Fibroblast of lung (primary cell): ENCODE measurements at places on chromosomes 4 and X. TPM values are rescaled to one million over a fixed set of nuclear protein-coding genes. Genes with fewer than 3 reads are reported as not detected.

SPANXN3 gene
- total RNA-seq, result not detected in 2 replicates

DRP2 gene
- total RNA-seq, result under 0.01 and 0.50 TPM in 2 replicates

CXorf65 gene
- total RNA-seq, result not detected in 2 replicates

LYAR gene
- 11.1 and 11.8 TPM in 2 replicates for total RNA-seq

PTTG2 gene
- not detected in 2 replicates for total RNA-seq

TRMT10A gene
- 6.7 and 11.1 TPM in 2 replicates for total RNA-seq

FAT4 gene
- 9.0 and 17.8 TPM in 2 replicates for total RNA-seq

CD38 gene
- under 0.01 TPM in 1 of 2 replicates, not detected in the other for total RNA-seq

MTMR8 gene
- total RNA-seq, result 0.66 and 1.0 TPM in 2 replicates

POF1B gene
- total RNA-seq, result not detected in 2 replicates

MAPK10 gene
- total RNA-seq, result 8.0 and 20.0 TPM in 2 replicates

NMU gene
- not detected in 2 replicates for total RNA-seq

CLDN22 gene
- total RNA-seq, result under 0.01 TPM in 1 of 2 replicates, not detected in the other

TIGD4 gene
- under 0.01 TPM in 2 replicates for total RNA-seq

FABP2 gene
- not detected in 2 replicates for total RNA-seq

SSX3 gene
- total RNA-seq, result not detected in 2 replicates

ZNF141 gene
- total RNA-seq, result 8.9 and 9.8 TPM in 2 replicates

CWH43 gene
- total RNA-seq, result not detected in 2 replicates

USP46 gene
- 12.6 and 14.4 TPM in 2 replicates for total RNA-seq

F9 gene
- total RNA-seq, result not detected in 2 replicates

UGT2B11 gene
- total RNA-seq, result not detected in 2 replicates

ARMCX6 gene
- 24.1 and 32.9 TPM in 2 replicates for total RNA-seq

TBC1D9 gene
- total RNA-seq, result 25.4 and 36.3 TPM in 2 replicates

RTL9 gene
- under 0.01 and 0.17 TPM in 2 replicates for total RNA-seq

CENPVL2 gene
- total RNA-seq, result not detected in 2 replicates

PPBP gene
- not detected in 2 replicates for total RNA-seq

TCEAL6 gene
- total RNA-seq, result not detected in 2 replicates

NDNF gene
- total RNA-seq, result 6.4 and 10.0 TPM in 2 replicates
